Coronary artery (tissue), 2 donors: ENCODE measurements at places on chromosomes 4 and X.

GRCh38 chr4:54898656-54899340, 226.6 kb downstream of the KDR start:
- no peak for DNase-seq

DNA sequence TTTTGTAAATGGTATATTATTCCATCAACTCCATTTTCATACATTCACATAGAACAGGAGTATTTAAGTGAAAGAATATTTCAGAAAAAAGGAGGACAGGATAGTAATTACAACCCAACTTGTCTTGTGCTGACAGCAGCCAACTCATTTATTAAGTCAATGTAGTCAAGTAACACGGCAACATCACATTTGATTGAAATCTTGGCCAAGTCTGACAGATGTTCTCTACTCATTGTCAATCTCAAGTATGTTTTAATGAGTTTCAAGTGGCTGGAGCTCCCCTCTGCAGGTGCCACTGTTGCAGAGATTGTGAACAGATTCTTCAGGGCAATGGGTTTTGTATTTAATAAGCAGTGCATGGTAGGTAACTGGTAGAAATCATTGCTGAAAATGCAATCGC, 332.5 kb downstream of the C4orf33 start:
- DNase-seq = no peak

GRCh38 chr4:158938220-158939044, 164.4 kb upstream of the RAPGEF2 start:
- no peak for DNase-seq

DNA sequence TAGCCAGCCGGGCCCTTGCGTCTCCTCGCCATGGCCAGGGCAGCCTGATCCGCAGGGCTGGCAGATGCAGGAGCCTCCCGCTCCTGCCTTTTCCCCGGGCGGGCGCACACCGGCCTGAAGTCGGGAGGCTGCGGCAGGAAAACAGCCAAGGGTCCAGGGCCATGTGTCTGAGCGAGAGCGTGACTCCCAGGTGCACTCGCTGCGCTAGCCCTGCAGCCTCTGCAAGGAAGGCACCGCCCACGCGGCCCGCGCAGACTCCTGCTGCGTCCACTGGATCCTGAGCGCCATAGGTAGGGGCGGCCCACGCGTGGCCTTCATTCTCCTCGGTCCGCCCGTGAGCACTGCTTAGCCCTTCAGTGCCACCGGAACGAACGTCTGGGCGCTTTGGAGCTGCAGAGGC, 379.9 kb downstream of the TRAM1L1 start:
- no peak for DNase-seq

- DNase-seq = no peak
Measured at GRCh38 chr4:20368926-20369325, 117.2 kb downstream of the SLIT2 start.

- no peak for DNase-seq
Measured at GRCh38 chrX:13863324-13863723, 46.4 kb upstream of the GPM6B start.

DNA sequence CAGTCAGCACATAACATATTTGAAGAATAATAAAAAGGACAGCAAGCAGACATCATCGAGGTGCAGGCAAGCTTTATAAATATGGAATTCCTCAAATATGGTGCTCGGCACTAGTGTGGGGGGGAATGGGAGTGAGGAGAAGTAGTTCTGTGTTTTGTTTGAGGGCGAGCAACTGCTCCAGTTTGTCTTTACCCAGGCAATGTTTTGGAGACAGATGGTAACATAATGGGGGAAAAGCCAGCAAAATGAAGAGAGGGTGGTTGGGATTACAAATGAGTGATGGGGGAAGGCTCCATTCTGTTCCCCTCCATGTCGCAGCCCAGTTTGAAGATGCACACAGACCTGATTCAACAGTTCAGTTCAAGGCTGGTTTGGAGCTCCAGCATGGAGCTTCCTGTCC, 572.9 kb upstream of the DIPK2B start:
- no peak for DNase-seq
